Fibroblast of skin of right quadriceps (primary cell): ENCODE measurements at places on chromosomes 1 and 21.
A peak's percentile ranks its signal among the peaks of the same experiment; 100 is the strongest.

GRCh38 chr1:10608690-10609089 lies 133.9 kb downstream of the PEX14 start:
- no peak for DNase-seq

DNA sequence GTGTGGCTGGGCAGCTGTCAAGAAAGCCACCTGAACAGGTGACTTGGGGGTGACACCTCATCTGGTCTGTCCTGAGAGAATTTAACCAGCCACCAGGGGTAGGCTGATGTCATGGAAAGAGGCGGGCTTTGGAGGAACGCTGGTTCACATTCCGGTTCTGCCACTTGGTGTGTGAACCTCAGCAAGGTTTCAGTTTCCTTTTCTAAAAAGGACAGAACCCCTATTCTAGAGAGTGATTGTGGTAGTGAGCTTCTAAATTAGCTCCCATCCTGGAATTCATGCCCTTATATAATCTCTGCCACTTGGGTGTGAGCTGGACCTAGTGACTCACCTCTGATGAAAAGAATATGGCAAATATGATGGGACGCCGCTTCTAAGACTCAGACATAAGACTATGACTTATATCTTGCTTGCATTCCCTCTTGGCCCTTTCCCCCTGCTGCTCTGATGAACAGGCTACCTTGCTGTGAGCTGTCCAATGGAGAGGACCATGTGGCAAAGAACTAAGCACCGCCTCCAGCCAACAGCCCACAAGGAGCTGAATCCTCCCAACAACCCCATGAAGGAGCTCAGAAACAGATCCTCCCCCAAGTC lies 332.1 kb downstream of the RRAGC start:
- DNase-seq, result no peak

GRCh38 chr1:153233448-153233847 lies 16.1 kb downstream of the PRR9 start:
- no peak for DNase-seq

- no peak for DNase-seq
Observed at GRCh38 chr1:9068981-9069325, 482 bp downstream of the SLC2A5 start.

GRCh38 chr1:27015260-27015659 lies 2.6 kb upstream of the TENT5B start:
- DNase-seq, result no peak

DNA sequence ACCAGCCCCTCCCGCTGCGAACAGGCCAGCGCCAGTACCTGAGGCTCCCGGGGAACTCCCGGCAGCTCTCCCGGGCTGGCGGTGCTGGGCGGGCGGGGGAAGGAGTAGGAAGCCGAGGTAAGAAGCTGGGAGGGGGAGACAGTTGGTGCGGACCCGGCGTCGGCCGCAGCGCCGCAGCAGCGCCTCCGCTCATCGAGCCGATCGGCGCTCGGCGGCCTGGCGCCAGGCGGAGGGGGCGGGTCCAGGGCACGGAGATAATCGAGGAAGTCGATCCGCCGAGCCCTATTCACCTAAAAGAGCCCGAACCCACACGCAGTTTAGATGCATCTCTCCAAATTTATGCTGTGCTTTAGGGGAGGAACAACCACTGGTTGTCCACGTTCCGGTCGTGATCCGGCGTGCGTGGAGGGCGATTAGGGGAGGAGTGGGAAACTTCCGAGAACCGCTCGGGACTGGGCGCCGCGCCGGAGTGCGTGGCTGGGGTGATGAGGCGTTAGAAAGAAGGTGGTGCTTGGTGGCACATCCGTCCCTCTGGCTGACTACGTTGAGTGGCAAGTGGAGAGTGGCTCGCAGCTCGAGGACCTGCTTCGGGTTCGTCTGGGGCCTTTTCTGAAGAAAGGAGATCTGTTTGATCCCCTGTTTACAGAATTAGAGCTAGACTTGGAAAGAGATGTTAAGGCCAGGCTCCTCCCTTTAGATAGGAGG lies at the start of gene VAMP4:
Gene VAMP4 (minus strand): TSS at position 194 of the 705 bp plus-strand sequence. CDS start 3,651 bp downstream, outside the sequence.
- peak; percentile 83 for DNase-seq

DNA sequence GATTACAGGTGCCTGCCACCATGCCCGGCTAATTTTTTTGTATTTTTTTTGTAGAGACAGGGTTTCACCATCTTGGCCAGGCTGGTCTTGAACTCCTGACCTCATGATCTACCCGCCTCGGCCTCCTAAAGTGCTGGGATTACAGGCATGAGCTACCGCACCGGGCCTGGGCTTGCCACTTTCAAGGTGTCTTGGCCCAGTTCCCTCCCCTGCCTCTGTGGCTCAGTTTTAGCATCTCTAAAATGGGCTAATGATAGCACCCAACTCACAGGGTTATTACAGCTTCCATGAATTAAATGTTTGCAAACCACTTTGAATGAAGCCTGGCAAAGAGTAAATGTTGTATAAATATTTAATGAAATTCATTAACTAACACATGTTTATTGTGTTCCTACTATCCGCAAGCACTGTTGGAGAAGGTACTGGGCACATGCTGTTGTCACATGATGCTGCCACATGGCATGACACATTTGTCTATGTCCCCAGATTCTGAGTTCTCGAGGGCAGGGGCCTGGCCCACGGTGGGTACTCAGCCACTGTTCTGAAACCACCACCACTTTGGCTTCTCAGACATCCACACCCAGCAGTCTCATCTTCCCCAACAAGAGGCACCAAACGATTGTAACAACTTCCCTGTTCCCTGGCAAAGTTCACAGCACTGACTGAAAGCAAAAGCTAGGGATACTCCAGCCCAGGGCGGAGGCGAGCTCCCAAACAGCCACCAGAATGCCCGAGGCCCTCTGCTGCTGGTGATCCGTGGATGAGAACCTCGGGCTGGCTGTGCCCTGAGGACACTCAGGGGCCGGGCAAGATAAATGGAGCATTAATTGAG lies 9.7 kb downstream of the IFFO2 start:
- no peak for DNase-seq

DNA sequence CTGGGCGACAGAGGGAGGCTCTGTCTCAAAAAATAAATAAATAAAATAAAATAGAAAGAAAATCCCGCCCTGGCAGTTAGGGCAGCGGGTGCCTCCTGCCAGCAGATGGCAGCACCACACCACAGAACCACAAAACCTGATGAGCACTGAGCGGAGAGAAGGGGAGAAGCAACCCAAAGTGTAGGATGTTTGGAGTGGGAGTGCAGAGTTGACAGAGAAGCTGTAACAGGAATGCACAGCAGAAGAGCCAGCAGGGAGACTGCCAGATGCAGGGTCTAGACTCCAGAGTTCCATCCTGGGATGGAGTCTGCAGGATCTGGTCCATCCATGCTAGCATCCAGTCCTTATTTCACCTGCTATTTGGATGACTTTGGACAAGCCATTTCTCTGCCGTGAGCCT lies 29.7 kb upstream of the KIRREL1 start:
- peak; percentile 68 for DNase-seq

GRCh38 chr1:111803951-111804350 lies 48.2 kb downstream of the DDX20 start:
- no peak for DNase-seq

GRCh38 chr1:26477446-26478152 lies 5.4 kb downstream of the HMGN2 start:
- peak; percentile 25 for DNase-seq

- DNase-seq, result peak; percentile 87
Observed at GRCh38 chr1:93625582-93626327, 55.9 kb downstream of the BCAR3 start.

GRCh38 chr1:207861442-207862177 lies 49.3 kb downstream of the CD34 start:
- DNase-seq, result no peak

DNA sequence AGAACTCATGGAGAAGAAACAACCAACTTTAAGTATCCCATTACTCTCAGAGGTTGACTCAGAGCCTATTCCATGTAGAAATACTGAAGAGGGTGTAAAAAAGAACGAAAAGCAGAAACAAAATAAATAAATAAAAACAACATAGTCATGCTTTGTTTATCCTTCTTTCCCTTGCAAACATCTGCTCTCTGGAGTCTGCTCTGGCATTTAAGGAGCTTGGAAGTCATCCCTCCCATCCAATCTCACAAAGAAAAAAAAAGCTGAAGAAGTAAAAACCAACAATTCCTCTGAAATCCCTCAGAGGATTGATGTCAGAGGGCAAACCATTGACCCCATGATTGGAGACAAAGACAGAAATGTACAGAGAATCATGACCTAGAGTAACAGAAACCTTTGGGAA lies 302.6 kb upstream of the GREM2 start:
- no peak for DNase-seq

DNA sequence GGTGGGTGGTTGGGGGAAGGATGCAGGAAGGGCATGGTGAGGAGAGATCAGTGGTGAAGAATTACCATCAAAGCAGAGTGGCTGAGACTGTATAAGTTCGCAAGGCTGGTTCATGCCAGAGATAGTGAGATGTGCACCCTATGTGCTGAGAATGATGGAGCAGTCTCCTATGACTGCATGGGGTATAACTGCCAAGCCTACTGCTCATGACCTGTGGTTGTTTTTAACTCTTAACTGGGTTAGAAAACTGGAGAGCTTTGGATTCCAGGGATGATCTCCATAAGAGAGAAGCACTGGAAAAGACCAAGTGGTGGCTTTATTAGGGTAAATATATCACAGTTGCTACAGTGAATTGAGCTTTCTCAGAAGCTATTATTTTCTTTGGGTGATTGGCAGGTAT lies 16.2 kb downstream of the WNT2B start:
- DNase-seq, result no peak

DNA sequence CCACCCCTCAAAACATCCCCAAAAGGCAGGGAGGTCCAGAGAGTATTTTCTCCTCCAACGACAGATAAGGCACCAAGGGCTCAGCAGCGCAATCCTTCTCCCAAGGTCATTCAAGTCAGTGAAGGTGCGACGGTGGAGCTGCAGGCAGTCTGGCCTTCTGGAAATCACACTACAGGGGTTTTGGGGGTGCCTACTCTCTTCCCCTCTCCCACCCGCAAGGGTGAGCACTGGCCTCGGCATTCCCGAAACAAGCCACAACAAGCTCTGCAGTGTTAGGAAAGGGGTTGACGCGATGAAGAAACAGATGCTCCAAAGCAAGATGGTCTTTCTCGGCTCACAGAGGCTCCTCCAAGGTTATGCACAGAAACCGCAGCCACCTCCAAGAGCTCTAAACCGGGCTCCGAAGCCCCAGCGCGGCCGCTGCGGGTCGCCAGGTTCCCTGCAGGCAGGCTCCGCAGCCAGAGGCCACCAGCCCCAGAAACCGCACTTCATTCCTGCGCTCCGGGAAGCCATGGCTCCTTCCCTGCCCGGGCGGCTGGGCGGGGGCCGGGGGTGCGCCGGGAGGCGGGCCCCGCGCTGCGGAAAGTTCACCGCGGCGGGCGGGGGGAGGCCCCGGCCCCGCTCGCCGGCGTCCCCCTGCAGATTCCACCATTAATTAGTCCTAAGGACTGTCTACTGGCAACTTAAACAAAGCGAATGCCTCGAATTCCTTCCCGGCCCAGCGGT lies 1.1 kb downstream of the LUZP1 start:
- DNase-seq, result peak; percentile 67

GRCh38 chr1:160048335-160048734 lies 16.5 kb upstream of the PIGM start:
- no peak for DNase-seq

DNA sequence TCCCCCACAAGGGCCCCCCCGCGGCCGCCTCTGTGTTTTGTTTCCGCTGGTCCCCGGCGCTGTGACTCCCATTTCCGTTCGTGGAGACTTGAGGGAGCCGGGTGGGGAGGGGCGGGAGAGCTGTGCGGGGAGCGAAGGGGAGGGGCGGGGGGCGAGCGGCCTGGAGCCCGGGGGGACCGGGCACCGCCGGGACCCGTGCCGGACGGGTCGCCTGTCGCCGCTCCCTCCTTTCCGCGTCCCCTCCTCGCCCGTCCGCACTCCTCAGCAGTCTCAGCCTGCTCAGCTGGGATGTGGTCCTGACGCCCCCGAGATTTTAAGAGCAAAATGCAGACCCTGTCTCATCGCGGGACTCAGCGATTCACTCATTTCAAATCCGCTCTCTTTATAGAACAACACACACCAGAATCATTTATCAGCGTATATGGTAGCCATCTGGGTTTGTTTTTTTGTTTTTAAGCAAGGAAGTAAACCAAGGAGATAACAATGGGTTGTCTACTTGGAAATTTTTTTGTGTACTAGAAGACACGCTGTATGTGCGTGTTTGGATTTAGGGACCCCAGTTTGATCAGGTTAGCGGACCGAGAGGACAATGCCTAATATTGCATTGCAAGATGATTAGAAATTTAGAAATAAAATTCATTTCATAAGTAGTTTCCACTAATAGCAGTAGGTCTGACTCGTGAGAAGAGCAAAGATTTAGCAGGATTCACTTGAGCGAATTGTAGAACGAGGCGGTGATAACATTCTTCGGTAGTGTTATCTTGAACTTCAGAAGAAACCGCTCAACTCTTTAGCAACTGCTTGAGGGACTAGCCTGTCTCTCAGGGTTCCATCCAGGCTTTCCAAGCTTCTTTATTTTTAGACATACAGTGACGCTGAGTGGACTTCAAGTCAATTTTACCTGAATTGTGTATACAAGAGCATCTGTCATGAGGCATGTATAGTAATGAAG lies 1.1 kb downstream of the GABPA start:
- DNase-seq, result peak; percentile 88

GRCh38 chr21:44729336-44730027 lies 18.1 kb upstream of the TSPEAR start:
- DNase-seq, result no peak

DNA sequence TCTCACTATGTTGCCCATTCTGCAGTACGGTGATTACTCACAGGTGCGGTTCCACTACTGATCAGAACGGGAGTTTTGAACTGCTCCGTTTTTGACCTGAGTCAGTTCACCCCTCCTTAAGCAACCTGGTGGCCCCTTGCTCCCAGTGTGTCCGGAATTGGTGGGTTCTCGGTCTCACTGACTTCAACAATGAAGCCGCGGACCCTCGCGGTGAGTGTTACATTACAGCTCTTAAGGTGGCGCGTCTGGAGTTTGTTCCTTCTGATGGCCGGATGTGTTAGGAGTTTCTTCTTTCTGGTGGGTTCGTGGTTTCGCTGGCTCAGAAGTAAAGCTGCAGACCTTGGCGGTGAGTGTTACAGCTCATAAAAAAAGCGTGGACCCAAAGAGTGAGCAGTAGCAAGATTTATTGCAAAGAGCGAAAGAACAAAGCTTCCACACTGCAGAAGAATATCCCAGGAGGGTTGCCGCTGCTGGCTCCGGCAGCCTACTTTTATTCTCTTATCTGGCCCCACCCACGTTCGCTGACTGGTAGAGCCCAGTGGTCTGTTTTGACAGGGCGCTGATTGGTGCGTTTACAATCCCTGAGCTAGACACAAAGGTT lies 17.6 kb upstream of the PARP1 start:
- DNase-seq, result no peak

DNA sequence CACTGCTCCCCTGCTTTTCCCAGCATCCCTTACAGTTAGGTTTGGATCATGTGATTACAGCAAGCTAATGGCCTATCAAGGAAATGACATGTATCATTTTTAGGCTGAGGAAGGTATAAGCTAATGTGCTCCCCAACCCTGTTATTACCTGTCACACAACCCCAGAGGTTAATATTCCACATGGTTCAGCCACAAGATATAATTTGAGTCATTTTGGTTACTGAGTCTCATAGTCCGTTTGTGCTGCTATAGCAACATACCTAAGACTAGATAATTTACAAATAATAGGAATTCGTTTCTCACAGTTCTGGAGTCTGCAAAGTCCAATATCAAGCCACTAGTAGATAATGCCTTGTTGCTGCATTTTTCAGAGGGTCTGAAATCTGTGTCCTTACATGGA lies 29.1 kb upstream of the SLC16A1 start:
- DNase-seq, result no peak

- peak; percentile 66 for DNase-seq
Observed at GRCh38 chr1:233603478-233603877, 10.4 kb upstream of the KCNK1 start.

GRCh38 chr1:200895801-200896530 lies 1.3 kb downstream of the INAVA start:
- no peak for DNase-seq
